ENCODE measurements at places on chromosomes 16 and 17.

DNA sequence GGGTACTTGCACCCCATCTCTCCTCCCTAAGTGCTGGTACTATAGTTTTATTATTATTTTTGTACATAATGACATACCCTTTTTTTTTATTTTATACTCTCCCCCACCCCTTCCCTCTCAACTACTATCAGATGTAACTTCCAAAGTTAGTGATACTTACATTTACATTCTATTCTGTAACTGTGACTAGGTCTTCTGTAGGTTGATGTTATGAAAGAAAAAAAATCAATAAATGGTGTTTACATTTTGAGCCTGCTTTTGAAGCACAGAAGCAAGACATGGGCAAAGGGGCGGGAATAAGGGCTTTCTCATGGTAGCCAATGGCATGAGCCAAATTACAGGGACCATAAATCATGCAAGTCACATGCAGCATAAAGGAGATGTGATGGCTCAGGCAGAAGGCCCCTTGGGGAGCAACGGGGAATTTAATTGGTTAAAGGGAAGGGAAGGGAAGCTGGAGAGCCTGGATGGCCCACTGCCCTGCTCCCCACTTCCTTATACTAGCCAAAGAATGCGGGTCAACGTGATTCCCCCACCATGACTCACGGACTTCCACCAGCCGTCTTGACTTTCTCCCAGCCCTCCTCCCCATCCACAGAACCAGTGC is 2.4 kb upstream of the ACSF2 start:
- peak; percentile 42 for DNase-seq

- DNase-seq: no peak
These were observed 30.0 kb upstream of the PRSS54 start for GRCh38 chr16:58324792-58325191.

DNA sequence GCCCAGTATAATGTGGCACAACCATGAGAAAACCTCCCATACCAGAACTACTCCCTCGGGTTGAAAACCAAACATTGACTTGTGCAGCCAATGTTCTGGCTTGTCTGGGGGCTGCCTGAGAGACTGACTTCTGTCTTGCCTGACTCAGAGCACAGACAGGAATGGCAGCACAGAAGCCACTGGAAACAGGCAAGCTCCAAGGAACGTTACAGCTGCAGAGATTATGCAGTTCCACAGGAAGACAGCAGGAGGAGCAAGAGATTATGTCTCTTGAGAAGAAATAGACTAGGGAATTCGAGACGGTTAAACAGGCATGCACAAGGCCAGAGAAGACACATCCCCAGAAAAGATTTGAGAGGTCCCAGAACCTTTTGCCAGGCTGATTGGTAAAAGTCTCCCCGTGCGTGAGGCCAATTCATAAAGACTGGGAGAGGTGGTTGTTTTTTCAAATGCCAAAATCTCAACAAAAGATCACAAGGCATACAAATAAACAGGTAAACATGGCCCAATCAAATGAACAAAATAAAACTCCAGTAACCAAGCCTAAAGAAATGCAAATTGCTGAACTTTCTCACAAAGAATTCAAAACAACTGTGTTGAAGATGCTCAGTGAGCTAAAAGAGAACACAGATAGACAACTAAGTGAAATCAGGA is 90.6 kb upstream of the CDH5 start:
- DNase-seq: peak; percentile 71

- DNase-seq: no peak
These were observed 4.9 kb upstream of the HSD11B2 start for GRCh38 chr16:67426022-67426421.

GRCh38 chr17:66963521-66963908 is 992 bp upstream of the CACNG4 start:
- DNase-seq: no peak

DNA sequence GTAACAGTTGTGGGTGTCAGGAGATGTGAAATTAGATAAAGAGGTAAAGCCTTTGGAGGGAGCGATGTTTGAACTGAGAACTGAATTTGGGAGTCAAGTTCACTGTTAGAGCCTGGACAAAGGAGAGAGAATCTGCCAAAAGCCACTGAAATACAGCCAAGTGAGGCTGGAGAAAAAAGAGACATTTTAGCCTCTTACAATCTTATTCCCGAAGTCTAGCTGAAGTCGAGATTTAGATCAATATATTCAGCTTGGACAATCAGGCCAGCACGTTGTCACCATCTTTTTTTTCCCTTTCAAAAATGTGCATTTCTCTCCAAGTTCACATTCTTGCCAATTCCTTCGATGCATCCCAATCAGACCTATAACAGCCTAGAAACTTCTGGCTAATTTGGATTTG is 312.2 kb downstream of the RBFOX1 start:
- no peak for DNase-seq

Data from SK-N-DZ (cell line).